NCI-H524 (cell line): ENCODE measurements at places on chromosomes 7 and 10.

DNA sequence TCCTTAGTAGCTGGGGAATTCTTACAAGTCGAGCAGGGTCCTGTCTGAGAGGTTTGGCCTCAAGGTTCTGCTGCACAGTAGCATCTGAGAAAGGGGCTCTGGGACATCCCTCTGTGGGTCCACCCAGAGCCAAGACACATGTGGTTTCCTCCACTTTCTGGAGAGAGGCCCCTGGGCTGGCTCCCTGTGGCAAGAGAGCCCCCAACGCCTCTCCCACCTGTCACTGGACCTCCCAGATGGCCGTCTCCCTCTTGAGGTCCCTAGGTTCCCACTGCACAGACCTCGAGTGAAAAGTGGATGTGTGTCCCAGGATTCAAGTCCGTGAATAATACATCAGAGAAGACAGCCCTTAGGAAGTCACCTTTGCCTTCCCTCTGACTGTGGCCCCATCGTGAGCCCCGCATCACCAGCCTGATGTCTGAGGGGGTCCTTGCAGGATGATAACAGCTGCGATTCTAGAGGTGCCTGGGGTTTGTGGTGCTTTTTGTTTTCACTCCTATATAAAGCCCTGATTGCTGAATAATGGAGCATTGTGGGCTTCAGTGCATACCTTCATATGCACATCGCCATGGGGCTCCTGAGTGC is 319.0 kb downstream of the GLRX3 start:
- DNase-seq = no peak

- no peak for DNase-seq
Measured at GRCh38 chr7:17404006-17404405, 105.6 kb downstream of the AHR start.

DNA sequence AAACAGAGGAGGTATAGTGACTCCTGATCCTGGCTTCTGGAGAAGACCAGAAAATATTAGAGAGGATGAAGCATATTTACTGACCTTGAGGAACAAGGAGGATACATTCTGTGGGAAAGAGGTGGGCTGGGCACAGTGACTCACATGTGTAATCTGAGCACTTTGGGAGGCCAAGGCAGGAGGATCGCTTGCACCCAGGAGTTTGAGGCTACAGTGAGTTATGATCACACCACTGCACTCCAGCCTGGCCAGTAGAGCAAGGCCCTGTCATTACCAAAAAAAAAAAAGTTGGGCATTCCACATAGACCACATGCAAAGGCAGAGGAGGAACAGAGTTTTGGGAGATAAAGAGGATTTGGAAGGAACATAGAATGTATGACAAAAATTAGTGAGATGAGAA is 4.4 kb upstream of the ACBD5 start:
- DNase-seq = no peak

GRCh38 chr10:32326119-32326518 is 20.8 kb downstream of the EPC1 start:
- no peak for DNase-seq

- DNase-seq = no peak
Measured at GRCh38 chr7:140617081-140617480, 23.5 kb downstream of the DENND2A start.

DNA sequence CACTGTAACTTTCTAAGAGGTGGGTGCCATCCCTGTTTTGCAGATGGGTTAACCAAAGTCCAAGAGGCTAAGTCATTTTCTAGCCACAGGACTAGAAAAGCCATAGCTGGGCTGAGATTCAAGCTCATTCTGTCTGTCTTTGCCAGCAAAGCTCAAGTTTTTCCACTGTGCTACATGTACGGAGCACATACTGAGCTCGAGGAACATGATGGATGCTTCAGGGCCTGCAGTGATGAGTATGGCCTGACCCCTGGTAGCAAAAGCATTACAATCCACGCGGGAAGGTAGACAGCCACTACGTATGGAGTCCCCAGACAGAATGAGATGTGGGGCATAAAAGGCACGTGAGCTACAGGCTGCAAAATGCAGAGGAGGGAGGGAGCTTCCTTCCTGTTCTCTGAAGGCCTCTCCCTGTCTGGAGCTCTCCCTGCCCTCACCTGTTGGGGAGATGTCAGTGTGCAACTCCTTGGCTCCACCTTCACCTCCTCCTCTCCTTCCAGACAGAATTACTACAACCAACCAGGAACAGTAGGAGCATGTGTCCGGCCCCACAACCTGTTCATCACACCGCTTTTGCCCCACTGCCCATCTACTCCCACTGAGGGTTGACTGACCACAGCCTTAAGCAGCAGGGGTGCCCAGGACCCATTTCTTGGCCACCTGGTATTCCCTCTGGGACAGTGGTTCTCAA is 16.4 kb downstream of the ITPRIP start:
- DNase-seq = no peak

- no peak for DNase-seq
Measured at GRCh38 chr7:151686826-151687225, 167.1 kb upstream of the RHEB start.

DNA sequence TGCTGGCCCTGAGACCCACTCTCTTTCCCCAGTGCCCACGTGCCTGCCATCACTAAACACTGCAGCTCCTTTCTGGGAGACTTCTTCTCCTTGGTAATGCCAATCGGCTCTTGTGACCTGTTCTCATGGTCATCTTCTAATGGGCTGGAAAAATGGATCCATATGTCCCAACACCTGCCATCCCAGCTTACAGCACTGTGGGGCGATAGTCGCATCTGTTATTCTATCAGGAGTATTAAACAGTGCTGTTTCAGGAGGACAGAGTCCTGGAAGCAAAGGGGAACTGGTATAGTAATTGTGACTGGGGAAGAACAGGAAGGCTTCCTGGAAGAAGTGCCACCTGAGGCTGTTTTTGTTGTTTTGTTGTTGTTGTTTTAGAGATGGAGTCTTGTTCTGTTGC is 411.2 kb downstream of the GLRX3 start:
- DNase-seq = peak; percentile 32

DNA sequence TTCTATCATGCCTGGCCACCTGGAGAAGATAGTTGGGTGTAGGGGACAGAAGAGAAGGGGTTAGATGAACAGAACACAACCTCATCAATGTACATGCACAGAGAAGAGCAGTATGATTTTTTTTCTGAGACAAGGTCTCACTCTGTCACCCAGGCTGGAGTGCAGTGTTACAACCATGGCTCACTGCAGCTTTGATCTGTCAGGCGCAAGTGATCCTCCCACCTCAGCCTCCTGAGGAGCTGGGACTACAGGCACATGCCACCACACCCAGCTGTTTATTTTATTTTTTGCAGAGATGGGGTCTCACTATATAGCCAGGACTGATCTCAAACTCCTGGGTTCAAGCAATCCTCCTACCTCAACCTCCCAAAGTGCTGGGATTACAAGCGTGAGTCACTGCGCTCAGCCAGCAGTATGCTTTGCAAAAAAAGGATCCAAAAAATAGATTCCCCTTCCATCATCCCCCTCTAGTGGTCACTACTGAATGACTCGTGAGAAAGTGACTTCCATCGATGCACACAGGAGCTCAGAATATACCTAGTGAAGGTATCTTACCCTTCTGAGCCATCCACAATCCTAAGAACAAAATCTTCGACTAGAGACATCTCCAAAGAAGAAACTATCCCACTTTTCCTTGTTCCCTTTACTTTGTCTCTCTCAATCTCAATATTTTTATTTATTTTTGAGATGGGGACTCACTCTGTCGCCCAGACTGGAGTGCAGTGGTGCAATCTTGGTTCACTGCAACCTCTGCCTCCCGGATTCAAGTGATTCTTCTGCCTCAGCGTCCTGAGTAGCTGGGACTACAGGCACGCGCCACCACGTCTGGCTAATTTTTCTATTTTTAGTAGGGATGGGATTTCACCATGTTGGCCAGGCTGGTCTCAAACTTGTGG is 21.0 kb downstream of the ZCWPW1 start:
- DNase-seq = peak; percentile 53

DNA sequence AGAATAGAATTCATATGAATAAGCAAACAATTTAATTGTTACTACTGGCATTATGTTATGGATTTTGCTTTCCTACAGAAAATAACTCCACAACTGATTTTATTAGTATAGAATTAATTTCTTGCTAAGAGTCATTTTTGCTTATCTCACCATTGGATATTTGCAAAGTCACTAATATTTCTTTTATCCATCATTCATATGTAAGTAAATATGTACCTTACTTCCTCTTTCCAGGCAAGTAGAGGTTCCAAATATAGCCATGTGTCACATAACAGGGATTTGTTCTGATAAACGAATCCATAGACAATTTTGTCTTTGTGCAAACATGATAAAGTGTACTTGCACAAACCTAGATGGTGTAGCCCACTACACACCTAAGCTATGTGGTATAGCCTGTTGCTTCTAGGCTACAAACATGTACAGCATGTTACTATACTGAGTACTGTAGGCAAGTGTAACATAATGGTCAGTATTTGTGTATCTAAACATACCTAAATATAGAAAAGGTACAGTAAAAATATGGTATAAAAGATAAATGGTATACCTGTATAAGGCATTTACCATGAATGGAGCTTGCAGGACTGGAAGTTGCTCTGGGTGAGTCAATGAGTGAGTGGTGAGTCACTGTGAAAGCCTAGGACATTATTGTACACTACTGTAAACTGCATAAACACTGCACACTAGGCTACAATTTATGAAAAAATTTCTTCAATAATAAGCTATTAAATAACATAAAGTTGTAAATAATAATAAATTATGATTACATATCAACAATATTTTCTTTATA is 18.3 kb downstream of the KLLN start:
- no peak for DNase-seq
